ENCODE measurements at places on chromosomes 5 and 9.
A peak's percentile ranks its signal among the peaks of the same experiment; 100 is the strongest.

DNA sequence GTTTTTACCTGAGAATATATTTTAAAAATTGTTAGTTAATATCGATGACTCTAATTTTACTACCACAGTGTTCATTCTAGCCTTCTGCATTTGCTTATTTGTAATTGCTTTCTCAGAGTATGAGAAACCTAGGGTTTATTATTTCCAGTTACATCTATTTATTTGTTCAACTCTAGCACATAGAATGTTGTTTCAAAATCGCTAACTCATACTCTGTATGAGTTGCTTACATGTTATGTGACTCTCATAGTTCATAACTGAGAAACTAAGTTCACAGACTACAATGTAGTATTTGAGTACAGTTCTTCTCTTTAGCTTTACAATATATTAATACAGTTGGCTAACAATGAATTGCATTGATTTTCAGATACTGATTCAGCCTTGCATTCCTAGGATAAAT, 103.2 kb downstream of the MACROH2A1 start:
- no peak for DNase-seq

DNA sequence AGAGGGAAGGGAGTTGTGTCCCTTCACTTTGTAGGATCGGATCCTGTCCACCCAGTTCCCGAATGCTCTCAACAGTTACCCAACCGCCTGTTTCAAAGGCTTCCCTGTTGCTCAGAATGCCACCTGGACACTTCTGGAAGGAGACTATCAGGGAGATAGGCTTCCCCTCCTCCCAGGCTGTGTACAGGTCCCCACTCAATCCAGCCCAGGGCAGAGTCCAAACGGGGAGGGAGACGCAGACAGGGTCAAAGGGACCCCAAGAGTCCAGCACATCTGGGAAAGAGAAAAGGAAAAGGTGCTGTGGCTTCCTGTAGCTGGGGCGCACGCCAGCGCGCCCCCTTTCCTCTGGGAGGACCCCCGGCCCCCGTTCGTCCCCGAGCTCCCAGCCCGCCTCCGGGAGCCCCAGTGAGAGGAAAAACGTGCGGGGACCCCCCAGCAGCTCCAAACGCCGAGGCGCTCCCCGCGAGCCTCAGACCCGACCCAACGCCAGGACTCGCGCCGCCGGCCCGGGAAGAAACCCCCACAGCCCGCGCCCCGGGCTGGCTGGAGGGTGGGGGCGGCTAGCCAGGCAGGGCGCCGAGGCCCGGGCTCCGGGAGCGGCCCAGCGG, 640 bp downstream of the SURF4 start:
- no peak for DNase-seq

- DNase-seq, result no peak
These were observed 79.0 kb upstream of the DAP start for GRCh38 chr5:10839916-10840599.

- DNase-seq, result no peak
These were observed 101.0 kb upstream of the FCN2 start for GRCh38 chr9:134779640-134780039.

DNA sequence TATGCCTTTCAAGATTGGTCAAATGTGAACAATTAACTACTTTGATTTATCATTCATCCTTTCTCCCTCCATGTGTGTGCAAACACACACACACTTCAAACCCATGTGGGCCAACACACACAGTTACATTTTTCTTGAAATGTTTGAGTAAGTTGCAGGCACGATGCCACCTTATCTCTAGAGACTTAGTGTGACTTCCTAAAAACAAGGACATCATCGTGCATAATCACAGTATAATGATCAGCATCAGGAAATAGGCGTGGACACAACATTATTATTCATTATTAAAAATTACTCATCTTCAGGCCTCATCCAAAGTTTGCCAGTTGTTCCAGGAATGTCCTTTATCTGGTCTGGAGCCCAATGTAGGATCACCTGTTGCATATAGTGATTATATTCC, 209.5 kb downstream of the GNA14 start:
- DNase-seq, result no peak

- DNase-seq, result no peak
These were observed 407.7 kb downstream of the SH3GL2 start for GRCh38 chr9:17986595-17986994.

DNA sequence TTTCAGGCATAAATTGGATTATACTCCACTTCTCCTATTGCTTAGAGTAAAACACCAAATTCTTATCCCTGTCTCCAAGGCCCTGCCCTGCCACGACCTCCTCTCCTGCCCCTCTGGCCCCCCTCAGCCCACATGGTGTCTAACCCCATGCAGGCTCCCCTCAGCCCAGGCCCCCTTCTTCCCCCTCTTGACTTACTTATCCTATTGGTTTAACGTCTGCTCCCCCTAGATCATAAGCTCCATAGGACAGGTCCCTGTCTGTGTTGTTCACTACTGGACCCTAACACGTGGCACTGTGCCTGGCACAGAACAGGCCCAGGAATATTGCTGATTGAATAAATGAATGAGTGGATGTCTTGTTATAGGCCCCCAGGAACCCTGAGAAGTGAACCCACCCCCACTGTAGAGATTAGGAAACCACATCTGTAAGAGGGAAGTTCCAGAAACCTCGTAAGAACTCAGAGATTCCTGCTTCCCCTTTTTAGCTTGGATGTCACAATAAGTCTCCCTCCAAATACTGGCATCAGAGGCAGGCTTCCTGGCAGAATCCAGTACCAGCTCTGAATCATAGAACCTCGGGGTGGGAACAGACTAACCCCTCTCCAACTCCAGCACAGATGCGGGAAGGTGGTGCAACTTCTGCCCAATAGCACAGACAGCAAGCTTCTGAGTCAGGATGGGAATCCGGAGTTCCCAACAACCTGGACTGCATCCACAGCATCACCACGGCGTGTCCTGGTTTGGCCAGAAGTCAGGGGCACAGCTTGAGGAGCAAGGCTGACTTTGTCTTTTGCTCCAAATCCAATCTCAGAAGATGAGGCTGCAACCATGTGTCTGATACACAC, 31.5 kb downstream of the HRH2 start:
- DNase-seq, result no peak

DNA sequence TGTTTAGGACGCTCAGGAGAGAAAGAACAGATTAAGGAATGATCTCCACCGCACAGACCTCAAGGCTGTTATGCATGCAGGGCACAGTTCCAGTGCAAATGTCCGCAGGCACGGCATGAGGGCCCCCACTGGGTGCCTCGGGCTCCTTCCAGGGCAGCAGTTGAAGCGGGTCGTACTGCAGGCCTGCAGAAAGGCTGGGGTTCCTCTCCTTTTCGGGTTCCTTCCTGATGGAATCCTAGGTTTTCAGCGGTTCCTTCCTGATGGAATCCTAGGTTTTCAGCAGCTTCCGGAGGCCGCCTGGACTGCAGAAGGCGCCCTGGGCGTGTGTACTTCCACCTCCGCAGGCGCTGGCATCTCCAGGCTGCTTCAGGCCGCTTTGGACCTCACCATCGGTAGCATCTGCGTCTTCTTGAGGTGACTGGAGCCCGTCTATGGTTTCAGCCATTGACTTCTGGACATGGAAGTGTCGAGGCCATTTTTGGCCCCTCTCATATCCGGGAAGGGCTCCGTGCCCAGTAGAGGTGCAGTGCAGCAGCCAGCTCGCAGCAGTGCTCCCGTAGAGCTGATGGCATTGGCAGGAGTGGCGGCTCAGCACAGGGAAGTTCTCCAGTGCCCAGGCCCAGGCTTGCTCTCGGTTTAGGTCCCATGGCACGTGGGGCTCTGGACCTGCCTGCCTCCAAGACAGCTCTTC, 5.6 kb upstream of the MGAT4B start:
- DNase-seq, result no peak

GRCh38 chr5:128815201-128815600, 150.1 kb upstream of the SLC27A6 start:
- no peak for DNase-seq

GRCh38 chr9:107090218-107090617, 192.9 kb upstream of the RAD23B start:
- DNase-seq, result no peak

DNA sequence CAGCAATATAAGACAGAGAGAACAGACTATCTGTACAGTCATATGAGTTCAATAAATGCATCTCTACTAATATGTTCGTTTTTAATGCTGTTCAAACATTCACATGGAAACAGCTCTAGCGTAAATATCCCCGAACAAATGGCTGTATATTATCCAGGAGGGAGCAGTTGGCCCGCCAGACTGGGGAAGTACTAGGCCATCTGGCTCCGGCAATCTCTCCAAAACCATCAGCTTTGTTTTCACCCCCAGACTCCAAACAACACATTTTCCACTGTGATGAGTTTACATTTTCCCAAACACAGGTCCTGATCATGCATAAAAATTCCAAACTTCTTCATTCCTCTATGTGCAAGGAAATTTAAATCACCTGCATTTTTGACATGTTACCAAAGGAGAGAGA, 8.7 kb downstream of the EBF1 start:
- no peak for DNase-seq

DNA sequence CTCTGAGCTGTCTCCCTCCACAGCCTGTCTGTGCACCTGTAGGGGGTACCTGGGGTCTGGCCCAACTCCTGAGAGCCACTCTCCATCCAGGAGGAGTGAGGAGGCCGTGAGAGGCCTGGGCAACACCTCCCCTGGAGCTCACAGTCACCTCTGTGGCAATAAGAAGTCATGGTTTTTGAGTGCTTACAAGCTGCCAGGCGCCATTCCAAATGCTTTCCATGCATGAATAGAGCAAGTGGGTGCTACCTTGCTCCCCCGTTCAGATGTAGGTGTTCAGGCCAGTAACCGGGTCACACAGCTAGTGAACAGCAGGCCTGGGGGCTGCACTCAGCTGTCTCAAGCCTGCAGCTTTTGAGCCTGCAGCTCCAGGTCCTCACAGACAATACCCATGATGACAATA, 30.6 kb downstream of the CORO2A start:
- DNase-seq, result no peak

DNA sequence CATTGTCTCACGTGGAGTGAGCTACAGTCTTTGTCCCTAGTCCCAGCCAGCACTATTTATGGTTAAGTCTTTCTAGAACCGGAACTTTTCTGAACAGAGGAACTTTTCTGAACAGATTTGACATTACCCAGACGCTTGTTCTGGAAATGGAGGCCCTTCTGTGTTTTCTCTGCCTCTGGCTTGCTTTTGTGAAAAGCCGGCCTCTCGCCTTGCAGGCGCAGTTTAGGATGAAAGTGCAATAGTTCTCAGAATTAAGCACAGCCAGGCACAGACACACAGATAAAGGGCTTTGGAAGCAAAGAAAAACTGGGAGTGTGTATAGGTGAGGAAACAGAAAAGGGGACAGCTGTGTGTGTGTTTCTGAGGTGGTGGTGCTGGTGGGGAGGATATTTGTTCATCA, 5.9 kb downstream of the GDNF start:
- no peak for DNase-seq

- DNase-seq, result no peak
These were observed 40.4 kb downstream of the CTNNA1 start for GRCh38 chr5:138793575-138793974.

GRCh38 chr9:130244548-130245165, 20.9 kb upstream of the HMCN2 start:
- DNase-seq, result no peak

DNA sequence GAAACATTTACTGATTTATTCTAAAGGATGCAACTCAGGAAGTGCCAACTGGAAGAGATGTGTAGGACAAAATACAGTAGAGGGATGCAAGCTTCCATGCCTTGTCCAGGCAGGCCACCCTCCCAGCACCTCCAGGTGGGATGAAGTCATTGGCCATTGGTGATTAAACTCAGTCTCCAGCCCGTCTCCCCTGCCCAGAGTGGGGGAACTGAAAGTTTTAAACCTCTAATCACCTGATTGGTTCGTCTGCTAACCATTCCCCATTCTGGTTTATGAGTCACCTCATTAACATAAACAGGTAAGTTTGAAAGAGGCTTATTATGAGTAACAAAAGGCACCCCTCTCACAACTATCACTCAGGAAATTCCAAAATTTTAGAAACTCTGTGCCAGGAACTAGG, 8.1 kb downstream of the TNFAIP8 start:
- DNase-seq, result no peak

GRCh38 chr5:72133212-72133990, 26.1 kb downstream of the MAP1B start:
- DNase-seq, result no peak

DNA sequence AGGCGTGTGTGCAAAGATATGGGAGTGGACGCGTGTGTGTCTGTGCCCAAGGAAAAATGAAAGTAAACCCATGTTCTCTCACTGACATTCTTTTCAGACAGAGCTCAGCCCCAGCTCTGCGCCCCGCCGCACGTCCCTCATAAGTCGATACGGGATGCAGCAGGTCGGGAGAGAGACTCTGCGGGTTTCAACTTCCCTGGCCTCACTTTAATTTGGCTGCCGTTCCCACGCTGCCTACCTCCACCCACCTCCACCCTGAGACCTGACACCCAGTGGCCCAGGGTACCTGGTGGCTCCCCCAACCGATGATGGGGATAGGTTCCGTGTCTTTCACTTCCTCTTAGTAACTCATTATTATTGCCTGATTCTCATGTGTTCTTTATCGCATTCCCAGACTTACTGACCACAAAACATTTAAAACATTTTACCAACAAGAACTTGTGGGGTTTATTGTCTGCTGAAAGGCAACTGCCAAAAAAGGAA, 19.4 kb downstream of the LHX2 start:
- DNase-seq, result no peak

- no peak for DNase-seq
These were observed 2.3 kb downstream of the ADRB2 start for GRCh38 chr5:148828511-148829247.

DNA sequence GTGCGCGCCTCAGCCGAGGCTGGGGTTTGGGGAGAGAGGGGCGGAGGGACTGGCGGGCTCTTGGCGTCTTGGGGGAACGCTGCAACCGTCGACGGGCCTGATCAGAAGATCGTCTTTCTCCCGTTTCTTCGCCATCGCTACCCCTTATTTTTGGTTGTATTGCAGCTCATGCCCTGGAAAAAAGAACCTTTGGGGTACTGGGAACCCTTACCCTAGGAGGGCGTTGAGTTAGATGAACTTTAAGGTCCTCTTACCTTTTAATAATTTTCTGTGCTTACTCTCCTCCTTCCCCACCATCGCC, 719 bp downstream of the PAIP2 start:
- no peak for DNase-seq

DNA sequence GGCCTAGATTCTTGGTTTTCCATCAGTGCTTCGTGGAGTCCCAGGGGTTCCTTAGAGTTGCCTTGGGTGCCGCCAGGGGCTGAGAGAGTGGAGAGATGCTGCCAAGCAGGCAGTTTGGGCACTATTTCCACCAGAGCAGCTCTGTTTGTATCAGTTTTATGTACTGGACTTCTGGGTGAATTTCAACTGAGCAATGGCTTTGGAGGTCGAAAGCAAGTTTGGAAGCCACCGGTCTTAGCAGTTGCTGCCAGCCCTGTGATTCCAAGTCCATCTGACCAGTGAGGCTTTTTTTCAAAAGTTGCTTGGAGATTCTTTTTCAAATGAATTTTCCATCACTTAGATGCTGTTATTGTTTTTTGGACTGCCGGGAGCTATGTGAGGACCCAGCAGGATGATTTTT, 68.5 kb downstream of the ANGPTL2 start:
- peak; percentile 37 for DNase-seq

Data from type B pancreatic cell (in vitro differentiated cells).